Fibroblast of villous mesenchyme (primary cell): ENCODE measurements at places on chromosomes 7 and 10. TPM values are rescaled to one million over a fixed set of nuclear protein-coding genes. Genes with fewer than 3 reads are reported as not detected.
A peak's percentile ranks its signal among the peaks of the same experiment; 100 is the strongest.

GRCh38 chr7:157023589-157023905 lies 13.1 kb upstream of the MNX1 start:
- DNase-seq = no peak

Gene AKR1D1
- not detected in 2 replicates for total RNA-seq

- DNase-seq = peak; percentile 39
Observed at GRCh38 chr10:111705021-111705420, 478.5 kb downstream of the GPAM start.

GRCh38 chr7:44767912-44768627 lies 19.4 kb downstream of the ZMIZ2 start:
- peak; percentile 89 for DNase-seq

GRCh38 chr10:12922117-12922900 lies 79.2 kb downstream of the CCDC3 start:
- DNase-seq = peak; percentile 76

GRCh38 chr7:51318001-51318400 lies 1.4 kb upstream of the COBL start:
- no peak for DNase-seq

- no peak for DNase-seq
Observed at GRCh38 chr10:102327002-102327401, 68.5 kb upstream of the NFKB2 start.

Gene NPS
- total RNA-seq = not detected in 2 replicates

DNA sequence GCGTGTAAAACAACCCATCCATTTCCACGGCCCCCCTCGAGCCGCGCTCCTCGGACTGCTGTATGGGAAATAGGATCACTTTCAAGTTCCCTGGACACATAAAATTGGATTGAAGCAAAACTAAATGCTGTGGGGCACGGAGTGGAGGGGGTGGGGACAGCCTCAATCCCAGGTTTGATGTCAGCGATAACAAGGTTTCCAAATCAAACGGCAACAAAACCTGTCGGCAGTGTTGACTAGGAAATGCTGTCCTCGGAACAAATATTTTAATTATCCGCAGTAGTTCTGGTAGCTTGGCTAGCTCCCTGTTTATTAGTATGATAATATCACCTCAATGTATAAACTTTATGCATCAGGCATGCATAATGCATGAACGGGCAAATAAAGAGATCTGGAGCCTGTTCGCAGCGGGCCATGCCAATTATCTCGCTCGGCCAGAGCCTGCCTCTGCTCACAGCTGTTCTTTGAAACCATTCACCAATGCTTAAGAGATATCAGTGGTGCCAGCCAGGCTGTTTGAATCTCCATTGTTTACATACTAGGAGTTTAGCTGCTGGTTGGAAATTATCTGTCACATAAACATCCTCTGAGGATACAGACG lies 161.1 kb downstream of the PAXIP1 start:
- peak; percentile 41 for DNase-seq

- DNase-seq = no peak
Observed at GRCh38 chr7:88866265-88866863, 70.8 kb upstream of the TEX47 start.

DNA sequence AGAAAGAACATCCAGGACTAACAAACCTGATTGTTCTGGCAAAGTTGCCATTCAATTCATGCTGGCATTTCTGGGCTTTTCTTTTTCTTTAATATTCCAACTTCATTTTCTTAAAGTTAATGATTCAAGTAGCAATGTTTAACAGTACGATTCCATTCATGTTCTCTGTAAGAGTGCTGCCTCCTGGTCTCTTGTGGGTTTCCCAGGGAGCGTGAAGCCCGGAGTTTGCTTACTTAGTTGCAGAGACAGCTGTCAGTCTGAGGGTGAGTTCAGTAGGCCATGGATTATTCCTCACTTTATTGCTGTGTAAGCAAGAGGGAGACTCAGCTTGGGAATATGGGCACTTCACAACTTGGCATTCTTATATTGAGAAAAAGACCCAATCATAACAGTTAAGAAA lies 142.2 kb downstream of the TWIST1 start:
- no peak for DNase-seq

Gene MMS19
- total RNA-seq = 64.1 and 82.0 TPM in 2 replicates

Gene AKR1C2
- total RNA-seq = 1.6 and 5.2 TPM in 2 replicates

Gene CCL26
- 0.64 and 0.86 TPM in 2 replicates for total RNA-seq

Gene PNLIPRP3
- not detected in 2 replicates for total RNA-seq

Gene ANK3
- 1.3 and 5.8 TPM in 2 replicates for total RNA-seq

Gene ADARB2
- total RNA-seq = not detected in 2 replicates

DNA sequence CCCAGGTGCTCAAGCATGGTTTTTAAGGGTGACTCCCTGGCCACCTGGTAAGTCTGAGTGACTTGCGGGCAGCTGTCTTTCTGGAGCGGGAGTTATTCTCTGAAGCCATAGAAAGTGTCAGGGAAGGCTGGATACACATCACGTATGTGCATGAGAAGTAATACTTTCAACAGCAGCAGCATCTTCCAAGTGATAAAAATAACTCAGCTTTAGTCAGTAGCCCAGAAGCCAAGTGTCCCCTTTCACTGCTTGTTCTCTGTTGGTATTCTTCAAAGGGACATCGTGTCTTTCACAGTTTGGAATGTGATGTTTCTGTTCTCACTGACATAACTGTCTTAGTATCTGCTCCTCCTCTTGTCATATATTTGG lies 97.6 kb downstream of the KIAA1217 start:
- no peak for DNase-seq

DNA sequence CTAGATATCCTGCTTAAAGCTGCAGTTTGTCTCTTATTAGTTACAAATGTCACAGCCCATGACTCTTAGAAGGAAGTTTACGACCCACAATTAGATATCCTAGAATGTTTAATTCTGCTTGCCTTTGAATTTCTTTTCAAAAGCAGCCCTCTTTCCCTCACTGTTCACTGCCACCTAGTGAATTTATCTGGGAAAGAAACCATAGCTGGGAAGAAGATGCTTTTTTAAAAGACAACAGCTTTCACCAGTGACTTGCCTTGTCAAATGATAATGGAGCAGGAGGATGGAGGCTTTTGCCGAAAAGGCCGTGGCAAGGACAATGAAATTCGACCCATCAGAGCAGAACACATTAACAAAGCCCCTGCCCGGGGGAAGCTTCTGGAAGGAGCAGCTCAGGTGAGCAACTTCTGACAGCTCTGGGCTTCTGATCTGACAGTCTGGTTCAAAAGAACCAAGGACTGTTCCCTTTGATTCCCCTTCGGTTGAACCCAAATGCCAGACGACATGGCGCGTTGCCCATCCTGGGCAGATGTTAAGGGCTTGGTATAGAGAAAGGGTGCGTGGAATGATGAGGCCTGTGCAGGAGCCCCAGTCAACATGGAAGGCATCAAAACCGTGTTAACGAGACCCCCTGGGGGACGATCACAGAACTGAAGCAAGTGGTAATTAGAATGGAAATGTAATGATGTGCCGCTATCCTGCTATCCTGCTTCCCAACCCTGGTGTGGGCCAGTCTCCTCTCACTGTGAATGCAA lies 236.8 kb downstream of the FRMD4A start:
- peak; percentile 62 for DNase-seq

GRCh38 chr10:103843854-103844570 lies 11.4 kb downstream of the SH3PXD2A start:
- DNase-seq = no peak

GRCh38 chr7:84264396-84264795 lies 69.8 kb upstream of the SEMA3A start:
- peak; percentile 4 for DNase-seq

DNA sequence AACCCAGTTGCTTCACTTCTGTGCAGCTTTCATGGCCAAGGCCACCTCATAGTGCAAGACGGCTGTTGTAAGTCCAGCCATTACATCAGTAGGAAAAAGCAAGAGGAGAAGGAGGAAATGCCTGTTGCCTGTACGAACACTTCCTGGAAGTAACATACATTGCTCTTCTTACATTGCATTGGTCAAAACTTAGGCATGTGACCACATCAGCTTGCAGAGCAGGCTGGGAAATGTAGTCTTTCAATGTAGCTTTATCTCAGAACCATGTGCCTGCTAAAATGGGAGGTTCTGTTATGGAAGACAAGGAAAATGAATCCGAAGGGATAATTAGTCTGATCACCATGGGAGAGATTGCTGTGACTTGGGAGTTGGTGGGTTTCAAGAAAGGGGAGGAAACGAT lies 4.3 kb downstream of the SLC29A3 start:
- peak; percentile 19 for DNase-seq
